HepG2 (cell line): ENCODE measurements at places on chromosomes 5 and 9. TPM values are rescaled to one million over a fixed set of nuclear protein-coding genes. Genes with fewer than 3 reads are reported as not detected.

The TAF11L9 gene
- not detected in 2 replicates for total RNA-seq

- no peak overlapping the region for H3K4me3 ChIP-seq
- peaks cover 44% of the 10 kb centered on the region for H3K4me1 ChIP-seq
Measured at GRCh38 chr5:132417010-132417439, 47.5 kb downstream of the SLC22A5 start.

The ZFP2 gene
- total RNA-seq, result 0.13 and 0.27 TPM in 2 replicates

DNA sequence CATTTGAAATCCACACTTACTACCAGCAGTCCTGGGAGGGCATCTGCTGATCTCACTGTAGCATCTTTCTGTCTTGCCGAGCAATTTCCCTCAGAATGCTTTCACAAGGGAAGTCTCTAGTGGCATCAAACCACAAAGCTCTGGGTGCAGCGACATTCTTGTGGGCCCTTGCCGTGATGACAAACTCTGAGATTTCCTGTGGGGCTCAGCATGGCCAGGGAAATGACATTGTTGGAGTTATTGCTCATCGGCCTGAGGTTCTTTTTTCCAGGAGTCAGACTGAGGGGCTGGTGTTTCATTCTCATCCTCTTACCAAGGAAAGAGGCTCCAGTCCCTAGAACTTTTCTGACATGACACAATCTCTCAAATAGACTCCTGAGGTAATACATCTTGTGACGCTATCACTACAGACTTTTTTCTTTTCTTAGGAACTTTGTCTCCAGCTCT lies 51.4 kb downstream of the PFDN1 start:
- H3K27ac ChIP-seq, result no peak overlapping the region
- H3K4me3 ChIP-seq, result no peak overlapping the region
- H3K36me3 ChIP-seq, result peaks cover 43% of the 10 kb centered on the region
- DNase-seq, result no peak
- peaks cover 14% of the 10 kb centered on the region; the same call in 1 of the 2 replicates for H3K4me1 ChIP-seq
- no peaks in the 10 kb centered on the region for H3K27me3 ChIP-seq

DNA sequence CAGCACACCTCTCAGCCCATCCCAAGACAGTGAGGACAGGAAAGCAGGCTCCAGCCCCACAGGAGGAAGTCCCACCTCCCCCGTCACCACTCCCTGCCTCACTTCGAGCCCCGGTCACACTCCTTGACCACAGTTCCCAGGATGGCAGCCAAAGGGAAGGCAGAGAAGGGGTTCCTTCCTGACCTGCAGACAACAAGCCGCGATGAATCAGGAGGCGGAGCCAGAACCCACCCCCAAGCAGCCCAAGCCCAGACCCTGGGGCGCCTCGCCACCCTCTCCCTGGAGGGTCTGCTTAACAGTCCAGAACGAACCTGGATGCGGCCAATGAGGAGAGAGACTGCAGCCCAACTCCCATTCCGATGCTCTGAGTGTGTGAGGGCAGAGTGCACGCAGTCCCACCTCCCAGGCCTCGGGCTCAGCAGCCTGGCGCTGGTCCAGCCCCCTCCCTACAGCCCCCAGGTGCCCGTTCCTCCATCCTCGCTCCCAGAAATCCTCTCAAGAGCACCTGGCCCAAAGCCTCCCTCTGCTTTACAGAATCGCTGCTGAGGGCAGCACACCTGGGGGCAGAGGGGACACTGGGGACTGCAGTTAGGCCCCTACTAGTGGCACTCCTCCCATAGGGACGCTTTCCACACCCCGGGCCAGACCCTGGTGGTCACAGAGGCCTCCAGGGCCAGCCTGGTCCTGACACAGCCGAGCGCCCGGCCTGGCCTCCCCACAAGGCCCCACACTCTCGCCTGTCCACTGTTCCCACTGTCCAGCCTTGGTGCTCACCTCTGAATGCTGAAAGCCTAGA lies 69.6 kb upstream of the LRRTM2 start:
- no peak overlapping the region for H3K27ac ChIP-seq
- H3K4me3 ChIP-seq, result no peak overlapping the region
- no peaks in the 10 kb centered on the region for H3K27me3 ChIP-seq
- no peak for DNase-seq
- peaks cover 2% of the 10 kb centered on the region for H3K36me3 ChIP-seq

DNA sequence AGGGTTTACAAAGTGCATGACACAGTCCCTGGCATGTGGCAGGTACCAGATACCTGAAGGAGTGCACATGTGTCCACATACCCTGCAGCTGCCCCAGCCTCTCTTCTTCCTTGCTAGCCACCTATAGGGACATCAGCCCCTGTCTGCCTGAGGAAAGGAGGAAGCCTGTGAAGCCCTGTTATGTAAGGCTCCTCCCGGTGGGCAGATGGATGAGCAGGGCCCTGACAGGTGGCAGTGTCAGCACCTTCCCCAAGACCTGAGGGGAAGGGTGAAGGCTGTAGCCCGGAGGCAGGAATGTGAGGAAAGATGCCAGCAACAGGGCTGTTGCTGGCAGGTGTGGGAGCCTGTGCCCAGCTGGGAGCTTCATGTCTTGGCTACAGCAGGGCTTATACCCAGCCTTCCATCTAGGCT lies 21.7 kb downstream of the TCF7 start:
- no peak overlapping the region for H3K4me3 ChIP-seq
- DNase-seq, result no peak
- H3K36me3 ChIP-seq, result peaks cover 13% of the 10 kb centered on the region
- H3K27me3 ChIP-seq, result no peaks in the 10 kb centered on the region
- H3K4me1 ChIP-seq, result peaks cover 8% of the 10 kb centered on the region

DNA sequence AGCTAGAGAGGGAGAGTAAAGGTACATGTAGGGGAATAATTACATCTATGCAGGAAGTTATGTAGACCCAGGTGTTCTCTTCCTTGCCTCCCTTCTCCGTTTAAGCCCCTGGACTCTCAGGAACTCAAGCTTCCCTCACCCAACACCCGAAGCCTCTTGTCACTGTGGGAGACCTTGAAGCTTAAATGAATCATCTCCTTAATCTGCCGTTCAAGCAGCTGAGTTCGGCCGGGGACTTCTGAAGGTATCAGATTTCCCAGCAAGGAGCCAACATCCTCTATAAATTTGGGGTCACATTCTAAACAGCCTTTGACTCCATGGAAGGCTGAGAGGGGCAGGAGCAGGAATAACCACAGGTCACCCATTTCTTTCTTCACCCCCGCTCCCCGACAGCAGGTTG lies 412 bp downstream of the IZUMO3 start:
- H3K4me1 ChIP-seq, result no peaks in the 10 kb centered on the region
- H3K36me3 ChIP-seq, result no peaks in the 10 kb centered on the region
- no peaks in the 10 kb centered on the region for H3K27me3 ChIP-seq
- H3K4me3 ChIP-seq, result no peak overlapping the region
- no peak overlapping the region for H3K27ac ChIP-seq
- no peak for DNase-seq

DNA sequence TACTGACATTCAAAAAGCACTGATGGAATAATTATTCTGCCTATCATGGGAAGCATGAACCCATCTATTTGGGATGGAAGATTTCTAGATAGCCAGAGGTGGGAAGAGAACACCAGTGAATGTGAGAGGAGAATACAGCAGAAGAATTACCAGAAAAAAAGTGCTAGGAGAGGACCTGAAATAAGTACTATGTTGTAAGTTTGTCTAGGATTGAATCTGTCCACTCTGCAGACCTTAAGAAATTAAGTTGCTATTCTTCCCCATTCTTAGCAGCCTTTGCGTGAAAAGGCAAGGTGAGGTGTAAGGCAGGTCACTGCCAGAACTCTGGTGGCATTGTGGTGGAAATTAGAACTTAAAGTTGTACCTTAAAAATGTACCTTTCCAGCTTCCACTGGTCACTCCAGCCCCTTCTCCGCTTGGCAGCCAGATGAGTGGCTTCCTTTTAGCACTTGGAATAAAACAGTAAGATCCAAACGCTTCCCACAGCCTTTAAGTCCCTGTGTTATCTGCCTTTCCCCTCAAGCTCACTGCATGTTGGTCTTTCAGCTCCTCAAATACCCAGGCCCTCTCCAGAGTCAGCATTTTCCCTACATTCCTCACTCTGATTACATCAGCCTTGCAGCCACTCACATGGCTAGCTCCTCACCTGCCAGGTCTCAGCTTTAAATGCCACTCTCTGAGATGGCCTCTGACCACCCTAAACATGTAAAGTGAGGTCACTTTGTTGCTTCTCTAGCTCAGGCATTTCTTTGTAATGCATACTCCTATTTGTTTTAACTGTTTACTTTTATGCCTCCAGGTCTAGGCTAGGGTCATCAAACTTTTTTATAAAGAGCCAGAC lies 253.0 kb downstream of the EPB41L4A start:
- H3K4me1 ChIP-seq, result peaks cover 49% of the 10 kb centered on the region
- H3K36me3 ChIP-seq, result peaks cover 26% of the 10 kb centered on the region
- no peaks in the 10 kb centered on the region for H3K27me3 ChIP-seq
- peak overlapping the region; percentile 30 for H3K27ac ChIP-seq
- peak; percentile 41 for DNase-seq

DNA sequence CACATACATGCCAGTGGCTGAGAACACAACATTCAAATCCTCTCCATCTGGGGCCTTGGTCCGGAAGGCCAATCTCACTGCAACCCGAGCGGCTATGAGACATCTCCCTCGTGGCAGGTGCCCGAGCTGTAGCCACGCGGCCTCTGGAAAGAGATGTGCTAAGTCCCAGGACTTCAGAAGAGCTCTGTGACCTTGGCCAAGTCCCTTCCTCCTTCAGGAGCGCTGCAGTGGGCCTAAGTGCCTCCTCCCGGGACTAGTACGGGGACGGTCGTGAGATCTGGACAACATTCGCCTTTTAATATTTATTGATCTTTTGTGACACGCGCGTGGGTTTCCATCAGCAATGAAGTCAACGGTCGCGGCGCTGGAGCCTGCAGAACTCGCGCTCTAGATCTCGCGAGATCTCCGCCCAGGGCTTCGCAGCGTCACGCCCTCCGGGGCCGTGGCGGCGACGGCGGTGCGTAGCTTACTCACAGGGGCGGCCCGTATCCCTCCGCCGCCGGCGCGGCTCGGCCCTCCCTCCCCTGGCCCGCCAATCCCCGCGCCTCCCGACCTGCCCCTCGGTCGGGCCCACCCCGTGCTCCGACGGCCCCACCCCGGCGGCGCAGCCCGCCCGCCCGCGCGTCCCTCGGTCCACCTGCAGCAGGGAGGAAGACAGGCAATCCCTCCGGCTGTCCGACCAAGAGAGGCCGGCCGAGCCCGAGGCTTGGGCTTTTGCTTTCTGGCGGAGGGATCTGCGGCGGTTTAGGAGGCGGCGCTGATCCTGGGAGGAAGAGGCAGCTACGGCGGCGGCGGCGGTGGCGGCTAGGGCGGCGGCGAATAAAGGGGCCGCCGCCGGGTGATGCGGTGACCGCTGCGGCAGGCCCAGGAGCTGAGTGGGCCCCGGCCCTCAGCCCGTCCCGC lies at the start of gene UBE2D2:
UBE2D2 (plus strand) TSS at position 588 of the 903 bp plus-strand sequence. CDS start 453 bp downstream, outside the sequence.
- H3K27me3 ChIP-seq, result no peaks in the 10 kb centered on the region
- DNase-seq, result peak; percentile 90
- H3K36me3 ChIP-seq, result no peaks in the 10 kb centered on the region; the same call in 1 of the 3 replicates
- peak within 1 kb of the TSS; percentile 95 for H3K4me3 ChIP-seq
- peak within 1 kb of the TSS; percentile 95 for H3K27ac ChIP-seq

DNA sequence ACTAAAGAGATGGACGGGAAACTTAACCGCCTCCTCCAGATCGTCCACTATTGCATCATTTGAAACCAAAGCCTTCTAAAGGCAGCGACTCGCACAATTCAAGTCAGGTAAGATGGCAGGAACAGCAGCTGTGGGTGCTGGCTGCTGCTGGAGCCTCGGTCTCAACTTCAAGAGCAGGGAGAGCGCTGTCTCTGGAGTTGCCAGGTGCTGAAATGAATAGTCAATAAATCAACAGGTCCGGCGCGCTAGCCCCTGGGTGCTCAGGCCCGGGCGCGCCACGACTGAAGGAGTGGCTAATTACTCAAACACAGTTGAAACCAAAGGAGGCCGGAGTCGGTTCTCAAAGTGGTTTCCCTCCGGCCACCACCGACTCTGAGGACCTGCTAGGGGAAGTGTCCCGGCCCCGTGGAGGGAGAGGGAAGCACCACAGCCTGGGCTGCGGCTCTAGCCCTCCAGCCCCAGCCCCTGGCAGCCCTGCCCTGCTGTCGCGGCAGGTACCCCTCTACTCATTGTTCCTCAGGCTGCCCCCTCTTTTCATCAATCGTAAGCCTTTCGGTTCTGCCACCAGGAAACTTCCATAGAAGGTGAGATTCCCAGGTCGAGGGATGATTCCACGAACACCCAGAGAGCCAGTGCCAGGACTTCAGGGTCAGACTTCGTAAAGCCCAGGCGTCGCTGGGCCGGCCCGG lies 804 bp downstream of the TTC39B start:
- no peaks in the 10 kb centered on the region for H3K36me3 ChIP-seq
- H3K4me1 ChIP-seq, result peaks cover 43% of the 10 kb centered on the region
- H3K27me3 ChIP-seq, result no peaks in the 10 kb centered on the region
- H3K4me3 ChIP-seq, result peak overlapping the region; percentile 94
- H3K27ac ChIP-seq, result peak overlapping the region; percentile 69

The DMRTA1 gene
- 0.07 and 0.13 TPM in 2 replicates for total RNA-seq

The PCDHB14 gene
- total RNA-seq, result 0.32 and 0.40 TPM in 2 replicates

The PCDHGA11 gene
- 0.24 TPM in 1 of 2 replicates, not detected in the other for total RNA-seq

- DNase-seq, result no peak
- no peak overlapping the region for H3K4me3 ChIP-seq
- H3K27ac ChIP-seq, result no peak overlapping the region
- no peaks in the 10 kb centered on the region for H3K27me3 ChIP-seq
- H3K36me3 ChIP-seq, result no peaks in the 10 kb centered on the region
Measured at GRCh38 chr5:157767689-157768088, 24.2 kb downstream of the LSM11 start.

DNA sequence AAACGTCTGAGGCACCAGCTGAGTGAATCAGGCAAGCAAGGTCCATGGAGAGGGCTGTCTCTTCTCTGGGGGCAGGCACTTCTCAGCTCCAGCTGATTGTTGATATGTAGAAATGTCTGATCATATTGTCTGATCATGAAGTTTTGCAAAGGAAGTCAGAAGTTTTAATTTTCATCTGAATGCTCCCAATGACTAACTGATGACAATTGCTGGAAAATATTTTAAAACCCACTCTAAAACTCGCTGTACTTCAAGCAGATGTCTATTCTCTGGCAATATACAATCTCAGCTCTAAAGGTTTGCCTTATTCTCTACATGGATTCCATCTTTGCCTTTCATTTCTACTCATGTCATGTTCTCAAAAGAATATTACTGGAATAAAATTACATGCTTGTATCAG lies 12.7 kb downstream of the PLK2 start:
- no peaks in the 10 kb centered on the region for H3K27me3 ChIP-seq
- no peak overlapping the region for H3K27ac ChIP-seq
- DNase-seq, result no peak
- H3K4me3 ChIP-seq, result no peak overlapping the region
- H3K4me1 ChIP-seq, result no peaks in the 10 kb centered on the region

GRCh38 chr9:122350577-122351355 lies 20.1 kb upstream of the PTGS1 start:
- no peaks in the 10 kb centered on the region for H3K36me3 ChIP-seq
- H3K4me3 ChIP-seq, result no peak overlapping the region
- peak; percentile 49 for DNase-seq
- H3K27ac ChIP-seq, result no peak overlapping the region
- H3K4me1 ChIP-seq, result peaks cover 28% of the 10 kb centered on the region

The CDH9 gene
- 0.24 TPM in 1 of 2 replicates, not detected in the other for total RNA-seq

The CMBL gene
- total RNA-seq, result 11.5 and 19.6 TPM in 2 replicates

DNA sequence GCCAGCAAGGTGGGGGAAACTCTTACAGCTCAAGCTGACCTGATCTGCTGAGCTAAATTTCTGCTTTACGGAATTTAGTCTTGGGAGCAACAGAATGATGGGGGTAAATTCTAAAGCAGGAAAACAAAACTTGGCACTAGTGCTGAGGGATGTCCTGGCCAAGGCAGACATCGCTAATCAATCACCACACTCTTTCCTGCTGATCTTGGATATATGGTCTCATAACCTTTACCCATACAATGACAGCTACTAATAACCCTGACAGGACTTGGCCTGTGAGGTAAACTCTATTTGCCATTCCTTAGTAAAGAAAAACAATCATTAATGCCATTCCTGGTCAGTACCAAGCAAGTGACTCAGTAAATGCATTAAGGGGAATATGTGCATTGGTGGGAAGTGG lies 51.5 kb downstream of the PPARGC1B start:
- no peak for DNase-seq
- peaks cover 10% of the 10 kb centered on the region for H3K4me1 ChIP-seq
- H3K27me3 ChIP-seq, result no peaks in the 10 kb centered on the region
- no peak overlapping the region for H3K27ac ChIP-seq
- H3K36me3 ChIP-seq, result no peaks in the 10 kb centered on the region
